ENCODE measurements at places on chromosomes 3 and 15.

- no peak for DNase-seq
Observed at GRCh38 chr15:57310876-57311275, 65.4 kb upstream of the CGNL1 start.

DNA sequence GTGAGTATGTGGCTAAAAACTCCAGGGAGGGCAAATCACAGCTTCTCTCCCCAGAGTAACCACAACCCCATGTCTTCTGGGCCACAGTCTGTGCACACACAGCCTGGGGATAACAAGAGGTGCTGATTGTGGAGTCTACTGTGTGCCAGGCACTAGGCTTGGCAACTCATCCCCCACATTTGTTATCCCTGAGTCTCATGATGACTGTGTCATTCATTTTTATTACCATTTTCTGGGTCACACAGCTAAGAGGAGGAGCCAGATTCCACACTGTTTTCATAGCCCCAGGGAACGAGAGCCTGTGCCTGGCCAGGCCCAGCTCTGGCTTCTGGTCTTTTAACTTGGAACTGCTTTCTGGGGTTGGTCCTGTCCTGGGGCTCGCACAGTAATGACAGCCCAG lies 34.5 kb downstream of the ESYT3 start:
- peak; percentile 87 for DNase-seq

DNA sequence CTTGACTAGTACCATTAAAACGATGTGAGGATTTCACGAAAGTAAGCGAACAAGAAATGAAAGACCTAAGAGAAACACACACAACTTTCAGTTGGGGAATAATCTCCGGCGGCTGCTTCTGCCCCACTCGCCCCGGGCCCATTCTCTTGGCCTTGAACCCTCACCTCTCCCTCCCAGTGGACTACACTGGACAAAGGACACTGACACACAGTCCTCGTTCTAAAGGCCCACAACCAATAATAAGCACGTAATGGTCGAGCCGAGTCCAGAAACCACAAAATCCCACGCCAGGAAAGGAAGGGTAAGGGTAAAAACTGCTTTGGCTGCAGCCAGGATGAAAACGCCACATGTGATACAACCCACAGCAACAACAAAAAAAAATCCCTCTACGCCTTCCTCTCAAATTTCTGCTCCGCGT lies 469 bp downstream of the ZNF770 start:
- no peak for DNase-seq

- DNase-seq = no peak
Observed at GRCh38 chr3:65026151-65026550, 338.4 kb upstream of the ADAMTS9 start.

DNA sequence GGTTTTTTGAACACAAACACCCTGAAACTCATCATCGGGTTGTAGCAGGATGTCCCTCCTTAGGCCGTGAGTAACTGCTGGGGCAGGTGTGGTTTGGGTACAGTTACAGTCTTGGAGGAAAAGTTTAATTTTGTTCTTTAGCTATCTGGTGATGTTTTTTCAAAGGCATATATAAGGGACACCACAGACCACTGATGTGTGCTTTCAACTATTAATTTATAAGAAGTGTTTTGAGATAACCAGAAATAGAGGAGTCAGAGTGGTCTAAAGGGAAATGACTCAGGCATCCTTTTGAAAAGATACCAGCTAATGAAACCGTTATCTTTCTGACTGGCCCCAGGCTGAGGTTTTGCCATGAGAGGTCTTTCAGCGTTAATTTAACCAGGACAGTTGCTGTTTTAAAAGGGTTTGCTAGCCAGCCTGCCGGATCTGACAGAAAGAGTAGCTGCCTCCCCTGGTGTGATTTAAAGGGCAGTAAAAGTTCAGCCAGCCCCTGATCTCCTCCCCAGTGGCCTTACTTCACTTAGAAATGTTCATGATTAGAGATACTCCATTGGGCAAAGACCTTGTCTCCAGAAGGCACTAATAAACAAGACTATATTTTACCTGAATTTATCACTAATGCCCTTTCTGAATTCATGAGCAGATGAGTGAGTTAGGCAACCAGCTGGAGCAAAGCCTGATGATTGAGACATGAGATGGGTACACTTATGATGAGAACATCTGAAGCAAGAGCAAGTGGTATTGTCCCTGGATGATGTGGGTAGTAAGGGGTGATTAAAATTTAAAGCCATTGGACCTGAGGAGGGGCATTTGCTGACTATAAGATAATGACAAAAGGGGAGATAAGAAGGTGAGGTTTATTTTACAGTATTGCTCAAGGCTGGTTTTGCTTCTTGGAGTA lies 482.5 kb upstream of the TBL1XR1 start:
- peak; percentile 8 for DNase-seq

- DNase-seq = no peak
Observed at GRCh38 chr3:674116-674515, 418.7 kb upstream of the CNTN6 start.

DNA sequence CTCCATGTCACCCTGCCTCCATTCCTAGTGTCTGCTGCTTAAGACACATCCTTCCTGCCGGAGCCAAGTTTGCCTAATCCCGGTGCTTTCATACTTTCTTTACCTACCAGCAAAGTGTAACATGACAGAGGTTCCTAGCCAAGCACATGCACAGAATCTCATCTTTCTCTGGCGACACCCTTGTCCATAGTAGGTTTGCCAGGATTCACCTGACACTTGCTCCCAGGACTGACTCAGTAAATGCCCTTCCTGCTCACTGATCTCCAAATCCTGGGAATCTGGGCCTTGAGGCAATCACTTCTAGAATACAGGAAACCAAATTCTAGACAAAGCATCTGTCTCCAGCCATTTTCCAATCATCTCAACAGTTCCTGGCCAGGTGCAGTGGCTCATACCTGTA lies 10.2 kb upstream of the NR2E3 start:
- DNase-seq = no peak

- DNase-seq = no peak
Observed at GRCh38 chr3:86104154-86104553, 886.8 kb downstream of the VGLL3 start.

GRCh38 chr15:32946210-32946609 lies 228.4 kb downstream of the GREM1 start:
- no peak for DNase-seq

DNA sequence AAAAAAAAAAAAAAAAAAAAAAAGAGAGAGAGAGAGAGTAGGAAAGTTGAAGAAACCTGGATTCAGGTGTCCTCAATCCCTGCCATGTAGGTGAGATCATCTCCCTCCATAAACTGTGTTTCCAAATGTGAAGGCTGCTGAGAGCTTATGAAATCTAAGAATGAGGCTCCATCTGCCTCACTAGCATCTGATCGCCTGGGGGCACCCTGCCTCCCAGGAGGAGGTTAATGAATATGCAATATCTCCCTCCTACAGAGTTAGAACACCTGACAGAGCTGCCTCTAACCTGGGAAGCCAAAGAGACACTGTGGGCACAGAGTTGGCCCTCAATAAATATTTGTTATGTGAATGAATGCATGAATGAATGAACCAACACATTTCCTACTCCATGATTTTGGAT lies 23.8 kb upstream of the ZNF148 start:
- DNase-seq = no peak

GRCh38 chr3:193314161-193314560 lies 64.4 kb downstream of the ATP13A5 start:
- DNase-seq = no peak

DNA sequence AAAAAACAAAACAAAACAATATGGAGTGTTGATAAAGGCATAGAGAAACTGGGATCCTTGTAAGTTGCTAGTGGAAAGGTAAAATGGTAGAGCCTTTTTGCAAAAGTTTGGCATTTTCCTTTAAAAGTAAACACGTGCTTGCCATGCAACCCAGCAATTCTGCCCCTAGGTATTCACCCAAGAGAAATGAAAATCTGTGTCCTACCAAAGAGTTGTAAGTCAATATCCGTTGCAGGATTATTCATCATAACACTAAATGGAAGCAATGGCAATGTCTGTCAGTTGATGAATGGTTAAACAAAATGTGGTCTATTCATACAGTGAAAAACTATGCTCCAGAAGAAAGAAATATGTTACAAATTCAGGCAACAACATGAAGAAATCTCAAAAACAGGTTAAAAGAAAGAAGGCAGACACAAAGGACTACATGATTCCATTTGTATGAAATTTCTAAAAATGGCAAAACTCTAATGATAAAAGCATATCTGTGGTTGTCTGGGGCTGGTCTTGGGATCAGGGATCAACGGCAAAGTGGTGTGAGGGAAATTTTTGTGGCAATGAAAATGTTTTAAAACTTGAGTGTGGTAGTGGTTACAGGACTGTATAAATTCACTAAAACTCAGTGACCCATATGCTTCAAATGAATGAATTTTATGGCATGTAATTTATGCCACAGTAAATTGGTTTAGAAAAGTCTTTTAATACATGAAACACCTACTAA lies 229.6 kb downstream of the OPA1 start:
- DNase-seq = no peak

DNA sequence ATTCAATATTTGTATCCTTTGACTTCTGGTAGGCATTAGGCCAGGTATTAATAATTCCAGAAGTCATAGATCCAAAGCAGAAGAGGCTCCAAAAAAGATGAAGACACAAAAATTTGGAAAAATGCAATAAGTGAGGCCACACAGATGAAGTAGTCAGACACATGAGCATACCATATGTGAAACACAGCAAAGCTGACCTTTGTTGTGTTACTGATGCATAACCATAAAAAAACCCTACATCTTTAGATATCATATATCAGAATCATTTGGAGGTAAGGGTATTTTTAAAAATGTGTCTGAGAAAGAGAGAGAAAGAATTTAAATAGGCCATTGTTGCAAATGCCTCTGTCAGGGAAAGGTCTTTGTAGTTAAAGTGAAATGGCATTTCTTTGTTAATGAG lies 314.9 kb downstream of the SLC9A9 start:
- DNase-seq = no peak

- DNase-seq = no peak
Observed at GRCh38 chr15:40253167-40253790, 14.4 kb downstream of the PAK6 start.

DNA sequence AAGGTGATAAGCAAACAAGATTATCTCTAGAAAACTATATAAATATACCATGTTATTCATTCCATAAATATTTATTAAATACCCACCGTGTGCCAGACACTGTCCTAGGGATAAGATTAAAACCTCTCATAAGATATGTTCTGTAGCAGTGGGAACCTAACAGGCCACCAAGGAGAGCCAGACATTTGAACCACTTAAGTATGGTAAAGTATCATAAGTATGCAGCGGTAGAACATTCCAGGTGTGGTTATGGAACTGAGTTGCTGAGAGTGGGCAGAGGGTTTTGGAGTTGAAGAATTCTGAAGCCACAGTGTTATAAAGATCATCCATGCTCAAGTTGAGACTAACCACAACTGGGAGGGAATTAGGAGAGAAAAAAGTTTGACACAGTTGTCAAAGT lies 14.7 kb downstream of the FILIP1L start:
- DNase-seq = no peak

DNA sequence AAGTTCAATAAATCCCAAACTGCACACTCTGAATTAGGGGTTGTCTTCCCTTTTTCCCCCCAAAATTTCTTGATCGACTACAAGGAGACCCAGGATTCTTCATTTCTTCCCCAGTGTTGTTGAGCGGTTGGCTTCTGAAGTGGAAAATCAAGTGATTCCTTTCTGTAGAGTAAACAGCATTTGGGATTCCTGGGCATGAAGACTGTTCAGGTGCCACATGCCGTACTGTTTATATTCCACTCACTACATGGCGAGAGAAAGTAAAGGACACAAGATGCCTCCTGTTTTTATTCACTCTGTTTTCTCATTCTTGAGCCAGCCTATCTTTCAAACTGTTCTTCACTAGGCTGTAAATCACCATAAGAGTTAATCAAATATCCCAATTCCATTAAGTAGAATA lies 12.6 kb downstream of the FSTL1 start:
- no peak for DNase-seq

DNA sequence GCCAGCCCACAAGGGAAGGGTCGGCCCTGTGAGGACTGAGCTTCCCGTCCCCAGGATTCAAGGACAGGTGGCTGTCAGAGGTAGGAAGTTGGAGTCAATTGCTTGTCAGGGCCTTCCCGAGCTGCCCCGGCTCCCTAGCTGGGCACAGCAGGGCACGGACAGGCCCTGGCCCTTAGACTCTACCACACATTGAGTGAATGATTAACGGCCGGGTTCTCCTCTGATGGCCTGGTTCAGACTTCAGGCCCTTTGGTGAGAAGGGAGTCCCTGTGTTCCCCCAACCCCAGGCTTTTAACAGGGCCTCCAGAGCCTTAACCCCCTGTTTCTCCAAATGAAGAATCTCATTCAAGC lies 16.4 kb upstream of the FGD5 start:
- DNase-seq = no peak

GRCh38 chr15:25136119-25136518 lies 181.3 kb downstream of the SNRPN start:
- no peak for DNase-seq

- no peak for DNase-seq
Observed at GRCh38 chr3:128317101-128317697, 149.5 kb downstream of the DNAJB8 start.

DNA sequence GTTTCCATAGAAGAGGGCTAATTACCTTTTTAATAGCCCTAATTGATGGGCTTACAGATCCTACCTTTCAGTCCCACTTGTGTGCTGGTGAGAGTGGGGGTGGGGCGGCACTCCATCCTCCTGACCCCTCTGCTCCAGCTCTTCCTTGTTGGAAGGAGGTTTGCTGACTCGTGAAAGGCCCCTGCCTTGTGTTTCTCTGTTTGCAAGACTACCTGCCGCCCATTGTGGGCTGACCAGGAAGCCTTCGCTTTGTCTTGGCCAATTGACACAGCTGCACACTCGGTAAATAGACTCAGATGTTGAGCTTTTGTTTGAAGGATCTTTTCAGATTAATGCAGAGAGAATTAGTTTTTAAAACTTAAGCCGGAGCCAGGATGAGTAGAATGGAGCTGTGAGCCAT lies 197.3 kb upstream of the HES1 start:
- no peak for DNase-seq

GRCh38 chr15:79769069-79769481 lies 127.7 kb downstream of the MTHFS start:
- DNase-seq = peak; percentile 9

DNA sequence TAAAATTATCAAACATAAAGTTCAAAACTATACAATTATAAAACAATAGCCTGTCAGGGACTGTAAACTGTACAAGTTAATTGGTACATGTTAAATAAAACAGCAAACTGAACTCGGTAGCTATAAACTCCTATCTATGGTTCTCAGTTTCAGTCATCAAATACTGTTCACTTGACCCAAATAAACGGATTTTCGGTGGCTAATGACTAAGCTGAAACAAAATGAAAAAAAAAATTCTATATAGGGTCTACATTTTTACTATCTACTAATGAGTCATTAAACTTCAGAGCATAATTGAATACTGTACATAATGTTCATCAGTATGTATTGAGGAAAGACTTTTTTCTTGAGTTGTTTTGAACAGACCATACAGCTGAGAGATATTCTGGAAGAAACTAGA lies 6.6 kb downstream of the PROK2 start:
- DNase-seq = no peak

Measured in HFFc6 (cell line).